NCI-H460 (cell line): ENCODE measurements at places on chromosomes 3 and 15.

DNA sequence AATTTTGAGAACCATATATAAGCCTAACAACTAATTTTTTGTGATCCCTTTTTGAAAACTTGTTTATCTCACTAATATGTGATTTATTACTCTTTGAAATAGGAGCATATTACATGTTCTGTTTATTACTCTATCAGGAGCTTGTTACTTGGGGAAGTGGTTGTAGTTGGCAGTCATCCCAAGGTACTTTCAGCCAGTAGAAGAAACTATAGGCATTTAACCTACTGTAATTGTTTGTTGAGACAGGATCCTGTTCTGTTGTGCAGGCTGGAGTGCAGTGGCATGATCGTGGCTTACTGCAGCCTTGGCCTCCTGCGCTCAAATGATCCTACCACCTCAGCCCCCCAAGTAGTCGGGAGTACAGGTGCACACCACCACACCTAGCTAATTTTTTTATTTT lies 195.6 kb downstream of the TCF12 start:
- DNase-seq = no peak

GRCh38 chr15:71212146-71212545 lies 96.9 kb downstream of the THSD4 start:
- no peak for DNase-seq

GRCh38 chr3:11140030-11140712 lies 14.1 kb upstream of the HRH1 start:
- DNase-seq = no peak

DNA sequence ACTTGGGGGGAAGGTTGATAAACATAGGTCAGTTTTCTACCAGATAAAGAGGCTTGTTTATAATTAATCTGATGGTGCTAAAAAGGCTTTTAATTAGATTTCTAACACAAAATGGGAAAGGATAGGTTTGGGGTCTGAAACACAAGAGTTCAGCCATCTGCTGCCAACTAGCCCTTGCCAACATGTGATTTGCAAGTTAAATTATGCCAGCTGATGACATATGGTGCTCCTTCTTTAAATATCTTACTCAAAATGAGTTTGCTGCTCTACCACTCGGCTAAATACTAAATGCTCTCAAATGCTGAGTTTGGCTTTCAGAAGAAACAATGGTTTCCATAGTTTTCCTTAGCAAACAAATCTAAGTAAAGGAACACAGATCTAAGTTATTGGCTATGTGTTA lies 557.8 kb upstream of the CCDC54 start:
- DNase-seq = no peak

DNA sequence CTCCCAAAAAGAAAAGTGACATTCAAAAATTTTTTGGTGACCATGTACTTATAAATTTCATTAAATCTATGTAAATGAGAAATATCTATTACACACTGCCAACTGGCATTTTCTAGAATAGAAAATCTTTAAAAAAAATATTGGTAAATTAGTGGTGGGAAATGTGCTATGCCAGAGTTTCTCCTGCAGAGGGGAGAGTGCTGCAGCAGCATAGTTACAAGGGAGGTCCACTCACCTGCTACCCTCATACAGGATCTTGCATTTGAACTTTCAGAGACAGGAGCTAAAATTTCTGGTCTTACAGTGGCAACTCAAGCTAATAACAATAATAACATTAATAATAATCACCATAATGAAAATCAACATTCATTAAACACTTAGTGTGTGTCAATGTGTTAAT lies 459.6 kb downstream of the NSUN3 start:
- no peak for DNase-seq

GRCh38 chr3:2274526-2274925 lies 175.9 kb downstream of the CNTN4 start:
- no peak for DNase-seq

DNA sequence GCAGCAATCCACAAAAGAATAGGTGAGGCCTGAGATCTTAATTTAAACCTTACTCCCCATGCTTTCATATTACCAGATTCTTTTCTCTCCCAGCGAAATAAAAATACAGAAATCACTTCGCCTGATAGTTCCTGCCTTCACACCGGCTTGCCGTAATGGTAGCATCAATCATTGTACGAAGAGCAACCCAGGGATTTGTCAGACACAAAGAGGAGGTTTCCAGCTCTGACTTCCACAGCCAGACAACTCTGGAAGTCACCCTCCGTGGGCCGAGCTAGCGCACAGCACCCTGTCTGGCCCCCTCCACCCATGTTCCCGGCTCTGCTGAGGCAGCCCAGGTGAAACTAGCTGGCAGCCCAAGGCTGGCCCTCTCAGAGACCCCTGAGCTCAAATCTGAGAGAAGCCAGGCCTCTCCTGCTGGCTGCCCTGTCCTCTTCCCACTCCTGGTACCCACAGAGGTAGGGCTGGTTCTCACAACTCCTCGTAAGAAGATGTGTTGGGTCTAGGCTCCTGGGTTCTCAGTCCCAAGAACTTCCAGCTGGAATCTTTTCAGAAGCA lies 156.9 kb upstream of the BNIP2 start:
- DNase-seq = no peak

DNA sequence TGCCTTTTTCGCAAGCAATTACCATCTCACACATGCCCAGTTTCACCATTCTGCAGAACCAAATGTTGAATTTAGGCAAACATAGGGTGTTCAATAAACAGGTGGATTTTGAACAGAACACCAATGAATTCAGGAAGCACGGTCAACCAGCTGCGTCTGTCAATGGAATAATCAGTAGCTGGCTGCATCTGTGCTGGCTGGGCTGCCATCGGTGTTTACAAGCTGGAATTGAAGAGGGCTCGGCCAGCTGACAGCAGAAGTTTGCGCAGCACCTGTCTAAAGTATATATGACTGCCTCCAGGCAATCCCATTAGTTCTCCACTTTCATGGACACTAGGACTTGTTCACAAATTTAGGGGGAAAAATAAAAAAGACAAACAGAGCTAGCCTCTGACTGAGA lies 996.4 kb upstream of the CFAP20DC start:
- no peak for DNase-seq

DNA sequence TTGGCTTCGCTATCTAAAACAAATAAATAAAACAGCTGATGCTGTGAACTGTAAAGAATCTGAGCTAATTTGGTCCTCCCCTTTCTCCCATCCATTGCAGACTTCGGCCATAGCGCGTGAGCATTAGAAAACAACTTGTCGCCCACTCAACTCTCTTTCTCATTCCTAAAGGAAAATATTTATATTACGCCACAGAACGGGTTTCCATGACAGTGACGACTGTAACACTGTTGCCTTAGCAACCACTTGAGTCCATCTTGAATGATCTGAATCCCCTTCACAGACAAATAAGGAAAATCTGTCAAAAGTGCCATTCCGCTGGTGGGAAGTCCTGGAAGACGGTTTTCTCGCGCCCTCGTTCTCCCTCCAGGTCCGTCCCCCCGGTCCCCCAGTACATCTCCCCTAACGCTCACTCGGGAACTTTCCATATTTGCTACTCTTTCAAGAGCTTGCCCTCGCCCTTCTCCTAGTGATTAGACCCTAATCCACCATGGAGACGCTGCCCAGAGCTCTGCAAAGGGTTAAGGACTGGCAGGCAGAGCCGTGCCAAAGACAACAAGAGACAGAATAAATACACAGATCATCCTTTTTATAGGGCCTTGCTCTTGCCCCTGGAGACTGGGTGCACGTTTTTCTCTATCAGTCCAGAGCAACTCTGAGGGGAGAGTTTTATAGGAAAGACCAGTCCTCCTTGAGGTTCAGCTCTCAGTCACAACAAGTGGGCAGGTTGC lies 50.5 kb downstream of the CRYGS start:
- DNase-seq = no peak

GRCh38 chr15:31499236-31499952 lies 172.8 kb downstream of the KLF13 start:
- DNase-seq = no peak

DNA sequence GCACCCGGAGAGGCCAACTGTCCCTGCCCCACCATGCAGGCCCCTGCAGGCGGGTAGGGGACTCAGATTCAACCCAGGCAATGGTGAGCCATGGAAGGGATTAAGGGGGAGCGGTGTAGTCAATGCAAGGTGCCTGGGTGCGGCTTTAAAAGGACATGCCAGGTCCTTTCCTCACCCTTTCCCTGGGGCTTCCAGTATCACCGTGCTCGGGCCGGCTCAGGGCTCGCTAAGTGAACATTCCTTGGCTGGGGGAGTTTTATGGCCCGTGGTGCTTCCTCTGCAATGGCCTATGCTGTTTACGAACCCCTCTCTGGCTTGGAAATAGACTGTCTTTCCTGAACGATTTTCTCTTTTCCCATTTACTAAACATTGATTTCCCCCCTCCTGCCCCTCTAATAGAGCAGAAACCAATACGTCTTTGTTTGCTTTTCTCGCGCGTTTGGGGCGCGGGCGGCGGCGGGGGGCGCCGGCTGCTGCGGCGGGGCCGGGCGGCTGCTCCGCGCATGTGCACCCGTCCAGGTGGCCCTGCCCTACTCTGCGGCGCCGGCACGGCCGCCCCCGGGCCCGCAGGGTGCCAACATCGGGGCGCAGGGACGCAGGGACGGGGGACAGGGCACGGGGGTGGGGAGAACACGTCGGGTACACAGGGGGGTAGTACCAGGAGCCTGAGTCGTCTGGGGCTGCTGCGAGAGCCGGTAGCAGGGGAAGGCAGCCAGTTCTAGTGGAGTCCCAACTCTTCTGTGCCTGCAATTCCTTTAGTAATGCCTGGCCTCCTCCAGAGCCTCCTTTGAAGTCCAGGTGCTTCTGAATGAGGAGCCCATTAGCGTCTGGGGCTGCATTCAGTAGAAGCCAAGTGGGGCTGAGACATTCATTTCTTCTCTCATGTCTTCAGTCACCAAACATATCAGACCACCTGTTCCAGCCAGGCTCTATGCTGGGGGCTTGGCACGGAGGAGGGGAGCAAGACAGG lies 26.9 kb upstream of the CACNA2D2 start:
- DNase-seq = no peak

DNA sequence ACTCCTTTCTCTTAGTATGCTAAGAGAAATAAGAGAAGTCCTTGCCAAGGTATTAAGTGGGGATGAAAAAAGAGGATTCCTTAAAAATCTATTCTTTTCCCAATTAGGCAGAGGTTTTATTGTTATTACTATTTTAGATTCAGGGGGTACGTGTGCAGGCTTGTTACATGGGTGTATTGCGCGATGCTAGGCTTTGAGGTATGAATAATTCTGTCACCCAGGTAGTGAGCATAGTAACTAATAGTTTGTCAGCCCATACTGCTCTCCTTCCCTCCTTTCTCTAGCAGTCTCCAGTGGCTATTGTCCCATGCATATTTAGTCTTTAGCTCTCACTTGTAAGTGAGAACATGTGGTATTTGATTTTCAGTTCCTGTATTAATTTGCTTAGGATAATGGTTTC lies 83.9 kb downstream of the LEKR1 start:
- DNase-seq = no peak

GRCh38 chr3:23797491-23797890 lies 8.3 kb upstream of the UBE2E1 start:
- DNase-seq = no peak

- peak; percentile 13 for DNase-seq
Observed at GRCh38 chr3:4426782-4427344, 40.2 kb downstream of the SUMF1 start.

GRCh38 chr3:7697548-7697947 lies 804.1 kb upstream of the LMCD1 start:
- no peak for DNase-seq

GRCh38 chr3:27792869-27793268 lies 70.7 kb upstream of the EOMES start:
- DNase-seq = no peak

DNA sequence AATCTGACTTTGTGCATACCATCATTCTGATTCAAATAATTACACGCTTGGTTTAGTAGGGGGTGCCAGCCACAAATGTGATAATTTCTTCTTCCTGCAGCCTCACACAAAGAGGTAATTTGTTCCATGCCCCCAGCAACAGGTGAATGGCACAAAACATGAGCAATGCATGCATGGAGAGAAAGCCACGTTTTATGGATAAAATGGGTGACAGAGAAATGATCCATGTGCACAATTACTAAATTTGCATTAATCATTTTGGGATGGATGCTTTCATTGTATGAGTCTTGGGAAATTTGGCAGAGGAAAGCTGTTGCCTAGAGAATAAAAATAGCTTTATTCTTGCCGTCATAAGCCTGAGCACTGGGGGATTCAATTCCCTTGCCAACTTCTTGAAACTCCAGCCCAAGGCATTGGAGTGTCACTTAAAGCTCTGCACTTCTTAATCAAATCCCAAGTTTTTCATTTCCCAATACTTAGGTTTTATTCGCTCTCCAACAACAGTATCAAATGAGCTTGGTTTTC lies 411.6 kb downstream of the GBE1 start:
- DNase-seq = no peak

DNA sequence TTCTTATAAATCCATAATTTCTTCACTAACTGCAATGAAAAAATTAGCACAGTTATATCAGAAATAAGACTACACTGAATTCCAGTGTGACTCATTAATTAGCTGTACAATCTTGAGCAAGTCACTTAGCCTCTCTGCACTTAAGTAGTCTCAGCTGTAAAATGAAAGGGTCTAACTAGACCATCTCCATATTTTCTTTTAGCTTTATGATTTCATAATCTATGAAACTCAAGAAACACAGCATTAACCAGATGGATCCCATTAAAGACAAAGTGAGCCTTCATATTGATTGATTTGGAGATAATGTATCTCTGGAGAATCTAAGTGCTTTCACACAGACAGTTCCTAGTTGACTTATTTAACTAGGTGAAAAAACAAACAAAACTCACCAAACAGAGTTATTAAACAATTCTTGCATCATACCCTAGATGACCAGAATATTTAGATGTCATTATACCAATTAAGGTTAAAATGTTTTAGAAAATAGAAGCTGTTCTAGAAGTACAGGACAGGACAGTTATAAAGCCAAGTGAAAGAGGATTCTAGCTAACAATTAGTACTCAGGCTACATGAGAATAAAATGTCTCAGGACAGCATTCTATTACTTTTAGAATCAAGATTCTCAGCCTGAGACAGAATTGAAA lies 11.2 kb downstream of the CSNK1G1 start:
- no peak for DNase-seq

GRCh38 chr3:65314269-65314668 lies 626.5 kb upstream of the ADAMTS9 start:
- no peak for DNase-seq

- DNase-seq = no peak
Observed at GRCh38 chr3:142853270-142854168, 35.4 kb downstream of the PCOLCE2 start.

GRCh38 chr3:5972586-5972985 lies 785.1 kb downstream of the EDEM1 start:
- no peak for DNase-seq

DNA sequence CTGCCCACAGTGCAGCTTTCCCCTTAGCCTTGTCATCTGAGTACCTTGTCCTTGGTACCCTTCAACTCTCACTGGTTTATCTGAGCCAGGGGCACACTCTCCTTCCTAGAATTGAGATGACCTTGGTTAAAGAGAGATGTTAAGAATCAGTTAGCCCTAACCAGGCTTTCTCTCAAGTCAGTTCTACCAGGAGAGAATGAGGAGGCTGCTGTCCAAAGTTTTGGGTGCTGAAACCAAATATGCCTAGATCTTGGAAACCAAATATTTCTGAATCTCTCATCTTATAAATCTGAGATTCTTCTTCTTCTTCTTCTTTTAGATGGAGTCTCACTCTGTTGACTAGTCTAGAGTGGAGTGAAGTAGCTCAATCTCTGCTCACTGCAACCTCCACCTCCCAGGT lies 12.0 kb upstream of the CTXND1 start:
- no peak for DNase-seq

- no peak for DNase-seq
Observed at GRCh38 chr15:75694241-75695182, 18.1 kb downstream of the CSPG4 start.
